Right ventricle myocardium superior (tissue), 1 donor: ENCODE measurements at places on chromosomes 3 and 15. TPM values are rescaled to one million over a fixed set of nuclear protein-coding genes. Genes with fewer than 3 reads are reported as not detected.

Gene PLA2G4E
- not detected for total RNA-seq

DNA sequence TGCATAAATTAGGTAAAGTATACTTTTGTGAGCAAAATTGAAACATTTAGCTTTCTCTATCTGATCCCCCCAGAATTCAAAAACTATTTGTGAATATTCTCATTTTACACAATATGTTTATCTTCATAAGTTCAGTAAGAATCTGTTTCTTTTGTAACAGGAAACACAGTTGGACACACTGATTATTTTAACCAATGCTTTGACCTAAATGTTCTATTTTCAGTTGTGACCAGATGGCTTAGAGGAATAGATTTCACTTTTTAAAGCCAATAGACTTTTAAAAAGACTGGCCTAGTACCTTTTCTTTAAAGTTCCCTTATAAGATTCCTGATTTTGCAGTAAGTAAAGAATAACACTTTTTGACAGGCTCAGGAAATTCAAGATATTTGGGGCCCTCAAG lies 74.0 kb upstream of the STRIT1 start:
- DNase-seq, result no peak

GRCh38 chr15:88894348-88894818 lies 961 bp downstream of the HAPLN3 start:
- DNase-seq, result peak; percentile 66

Gene MKRN2OS
- not detected for total RNA-seq

GRCh38 chr15:53671545-53671944 lies 87.9 kb downstream of the WDR72 start:
- DNase-seq, result no peak

Gene SLC12A1
- total RNA-seq, result not detected

- no peak for DNase-seq
Measured at GRCh38 chr3:160685144-160685766, 8.3 kb downstream of the ARL14 start.

Gene TEX55
- not detected for total RNA-seq

DNA sequence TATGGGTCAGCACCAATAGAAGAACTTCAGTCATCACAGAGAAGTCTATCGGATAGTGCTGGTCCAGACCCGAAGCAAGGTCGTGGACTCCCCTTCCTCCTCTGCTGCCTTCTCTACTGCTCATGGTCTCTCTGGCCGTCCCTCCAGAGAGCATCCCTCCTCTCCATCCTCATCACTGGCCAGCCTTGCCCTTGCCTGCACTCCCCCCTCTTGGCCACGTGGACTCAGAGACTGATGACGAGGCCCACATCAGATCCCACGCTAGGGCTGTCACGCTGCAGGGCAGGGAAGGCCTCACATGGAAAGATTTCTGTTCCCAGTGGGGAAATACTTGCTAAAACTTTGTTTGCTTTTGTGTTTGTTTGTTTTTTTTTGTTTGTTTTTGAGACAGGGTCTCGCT lies 35.3 kb downstream of the IGDCC3 start:
- no peak for DNase-seq
